Left ventricle myocardium superior (tissue), 1 donor: ENCODE measurements at places on chromosomes 12 and 14. TPM values are rescaled to one million over a fixed set of nuclear protein-coding genes. Genes with fewer than 3 reads are reported as not detected.

STON2 gene
- 9.3 TPM for total RNA-seq

DNA sequence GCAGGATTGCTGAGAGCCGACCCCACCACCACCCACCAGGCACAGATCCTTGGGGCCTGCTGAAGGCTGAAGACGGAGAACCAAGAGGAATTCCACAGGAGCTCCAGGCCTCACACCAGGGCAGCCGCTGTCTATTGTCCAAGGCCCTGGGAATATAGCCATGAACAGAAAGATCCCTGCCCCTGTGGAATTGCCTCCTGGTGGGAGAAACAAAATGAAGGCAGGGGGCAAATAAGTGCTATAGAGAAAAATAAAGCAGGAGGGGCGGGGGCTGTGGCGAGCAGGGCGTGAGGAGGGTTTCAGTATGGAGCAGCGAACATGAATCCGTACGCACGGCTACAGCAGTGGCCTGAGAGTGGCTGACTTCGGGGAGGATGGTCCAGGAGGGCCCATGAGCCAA, 96.1 kb downstream of the EML1 start:
- DNase-seq = no peak

DDX55 gene
- total RNA-seq = 7.4 TPM

DNA sequence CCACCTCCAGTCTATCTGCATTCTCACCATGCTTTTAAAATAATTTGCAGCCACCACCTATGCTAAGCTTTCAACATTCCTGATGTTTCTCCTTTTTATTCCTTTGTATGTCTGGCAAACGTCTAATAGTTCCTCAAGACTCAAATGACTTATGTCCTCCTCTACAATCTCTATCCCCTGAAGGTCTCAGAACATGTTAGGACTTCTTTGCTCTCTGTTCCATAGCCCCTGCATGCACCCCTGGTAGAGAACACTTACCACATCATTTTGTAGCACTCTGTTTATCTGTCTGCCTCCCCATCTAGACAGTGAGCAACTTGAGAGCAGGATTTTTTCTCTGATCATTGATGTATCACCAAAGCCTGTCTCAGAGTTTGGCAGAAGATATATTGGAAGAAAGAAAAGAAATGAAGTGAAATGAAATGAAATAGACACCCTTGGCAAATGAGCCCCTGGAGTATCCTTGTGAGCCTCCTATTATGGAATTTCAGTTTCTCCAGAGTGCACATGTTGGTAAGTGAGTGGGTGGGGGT, 1231.2 kb upstream of the FLRT2 start:
- DNase-seq = no peak

CDKL1 gene
- total RNA-seq = 2.0 TPM

DNA sequence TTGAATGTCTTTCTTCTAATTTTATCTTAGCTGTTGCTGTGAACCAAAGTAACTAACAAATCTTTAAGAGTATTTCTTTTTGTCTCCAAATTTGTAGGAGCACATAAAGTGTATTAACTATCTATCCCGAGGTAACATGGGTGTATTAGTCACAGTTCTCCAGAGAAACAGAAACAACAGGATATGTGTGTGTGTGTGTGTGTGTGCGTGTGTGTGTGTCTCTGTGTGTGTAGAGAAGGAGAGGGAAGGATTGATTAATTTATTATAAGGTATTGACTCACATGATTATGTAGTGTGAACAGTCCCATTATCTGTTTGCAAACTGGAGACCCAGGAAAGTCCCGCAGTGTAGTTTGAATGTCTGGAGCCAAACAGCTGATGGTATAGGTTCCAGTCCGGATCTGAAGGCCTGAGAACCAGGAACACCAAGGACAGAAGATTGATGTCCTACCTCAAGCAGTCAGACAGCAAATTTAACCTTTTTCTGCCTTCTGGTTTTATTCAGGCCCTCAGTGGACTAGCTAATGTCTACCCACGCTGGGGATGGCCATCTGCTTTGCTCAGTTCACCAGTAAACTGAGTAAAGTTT, 14.4 kb downstream of the G2E3 start:
- DNase-seq = no peak

DNA sequence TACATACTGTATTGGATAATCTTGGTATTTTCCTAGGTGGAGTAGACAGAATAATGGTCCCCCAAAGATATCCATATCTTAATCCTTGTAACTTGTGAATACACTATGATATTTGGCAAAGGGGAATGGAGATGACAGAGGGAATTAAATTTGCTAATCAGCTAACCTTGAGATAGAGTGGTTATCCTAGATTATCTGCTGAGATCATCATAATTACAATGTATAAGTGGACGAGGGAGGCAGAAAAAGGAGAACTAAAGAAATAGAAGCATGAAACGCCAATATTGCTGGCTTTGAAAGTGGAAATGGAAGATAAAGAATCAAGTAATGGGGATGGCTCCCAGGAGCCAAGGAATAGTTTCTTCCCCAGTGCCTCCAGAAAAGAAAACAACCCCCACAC, 398.7 kb downstream of the NOVA1 start:
- DNase-seq = no peak

DNA sequence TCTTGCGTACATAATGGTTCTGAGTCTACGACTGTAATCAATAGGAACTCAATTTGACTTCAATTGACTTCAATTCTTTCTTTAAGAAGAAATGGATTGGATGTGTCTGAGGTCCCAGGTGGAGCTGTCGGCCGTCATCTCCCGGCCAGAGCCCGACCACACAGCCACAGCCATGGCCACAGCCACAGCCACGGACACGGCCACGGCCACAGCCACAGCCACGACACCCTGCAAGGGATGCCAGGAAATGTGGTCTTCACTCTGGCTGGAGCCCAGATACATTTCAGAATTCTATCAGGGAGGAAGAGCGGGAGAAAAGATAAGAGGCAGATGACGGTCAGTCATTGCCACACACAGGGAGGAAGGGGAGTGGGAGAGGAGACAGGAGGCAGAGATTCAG, 58.9 kb downstream of the GALNT9 start:
- DNase-seq = no peak

DNA sequence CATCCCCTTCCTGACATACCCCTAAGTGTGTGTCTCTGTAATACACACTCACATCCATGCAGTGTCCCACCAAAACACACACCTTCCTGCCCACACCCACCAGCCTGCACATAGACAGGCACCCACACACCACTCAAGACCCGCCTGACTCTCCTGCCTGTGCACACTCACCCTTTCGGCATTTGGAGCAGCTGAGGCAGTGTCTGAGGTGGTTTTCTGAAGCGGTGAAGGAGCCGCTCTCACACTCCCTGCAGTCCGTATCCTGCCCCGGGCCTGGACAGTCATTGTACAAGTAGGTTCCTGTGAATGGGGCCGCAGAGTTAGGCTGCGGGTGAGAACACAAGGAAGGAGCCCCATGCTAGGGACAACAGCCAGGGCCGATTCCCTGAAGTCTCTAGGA, 8.3 kb downstream of the TNFRSF1A start:
- DNase-seq = no peak

DNA sequence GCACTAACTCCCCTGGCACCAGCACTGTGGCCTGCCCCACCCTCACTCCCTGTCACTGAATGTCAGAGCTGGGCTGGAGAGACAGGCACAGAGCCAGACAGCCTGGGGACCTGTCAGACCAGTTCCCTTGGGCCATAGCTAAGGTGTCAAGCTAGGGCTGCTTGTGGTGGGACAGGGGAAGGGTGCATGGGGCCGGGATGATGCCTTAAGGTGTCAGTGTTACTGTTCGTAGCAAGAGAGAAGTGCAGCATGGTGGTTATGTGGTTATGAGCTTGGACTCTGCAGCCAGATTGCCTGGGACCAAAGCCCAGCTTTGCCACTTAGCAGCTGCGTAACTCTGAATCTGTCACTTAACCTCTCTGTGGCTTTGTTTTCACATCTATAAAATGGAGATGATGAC, 3.8 kb downstream of the RAPGEF3 start:
- DNase-seq = peak; percentile 60

DNA sequence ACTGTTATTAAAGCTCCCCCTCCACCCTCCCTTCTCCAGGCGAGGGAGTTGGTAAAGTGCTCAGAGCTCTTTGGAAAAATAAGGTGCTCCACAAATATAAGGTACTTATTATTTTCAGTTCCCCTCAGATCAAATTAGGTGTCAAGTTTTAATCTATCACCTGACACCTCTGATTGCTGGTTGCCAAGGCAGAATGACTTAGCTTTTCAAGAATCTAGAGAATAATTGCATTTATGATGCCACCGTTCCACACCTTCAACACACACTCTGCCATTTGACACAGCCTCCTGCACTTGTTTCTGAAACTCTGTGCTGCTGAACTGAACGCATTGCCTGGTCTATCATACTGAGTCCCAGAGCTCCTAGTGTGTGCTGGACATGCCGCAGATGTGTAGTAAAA, 128.6 kb downstream of the CRACR2A start:
- DNase-seq = no peak

GRCh38 chr14:84622357-84622756, 907.6 kb upstream of the FLRT2 start:
- no peak for DNase-seq

RAB2B gene
- 17.0 TPM for total RNA-seq

CELA1 gene
- total RNA-seq = not detected

DNA sequence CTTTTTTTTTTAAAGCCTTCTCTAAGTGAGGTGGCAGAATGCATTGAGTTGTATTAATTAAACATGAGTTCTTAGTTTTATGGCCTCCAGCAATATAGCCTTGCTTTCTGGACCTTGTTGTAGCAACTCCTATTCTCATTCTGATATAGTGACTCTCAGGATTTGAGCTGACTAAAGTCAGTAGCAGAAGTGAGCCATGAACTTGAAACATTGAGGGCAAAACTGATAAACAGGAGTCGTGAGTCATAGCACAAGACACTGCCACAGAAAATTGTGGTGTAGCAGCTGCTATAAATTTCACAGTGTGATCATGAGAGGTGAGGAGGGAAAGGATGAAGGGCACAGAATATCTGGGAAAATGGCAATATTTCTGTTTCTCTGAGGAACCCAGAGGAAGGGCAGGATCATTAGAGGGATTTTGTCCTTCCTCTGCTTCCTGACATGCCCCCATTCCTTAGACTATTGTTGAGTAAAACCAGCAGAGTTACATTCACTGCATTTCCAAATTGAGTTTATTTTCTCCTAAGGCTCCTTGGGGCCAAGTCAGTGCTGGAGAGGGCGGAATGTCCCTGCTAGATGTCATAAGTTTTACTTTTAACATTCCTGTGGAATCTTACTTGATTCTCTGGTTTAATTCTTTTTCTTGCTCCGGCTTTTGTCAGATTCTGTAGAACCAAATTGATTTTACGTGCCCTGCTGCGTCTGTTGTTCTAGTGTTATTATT, 7.5 kb downstream of the KLRG1 start:
- DNase-seq = no peak

GPR65 gene
- total RNA-seq = 0.42 TPM

KLRB1 gene
- total RNA-seq = 0.30 TPM

CLBA1 gene
- total RNA-seq = 1.5 TPM

- no peak for DNase-seq
These were observed 300.7 kb downstream of the ERC1 start for GRCh38 chr12:1291601-1292332.
